ENCODE measurements at places on chromosomes 13 and 19.

DNA sequence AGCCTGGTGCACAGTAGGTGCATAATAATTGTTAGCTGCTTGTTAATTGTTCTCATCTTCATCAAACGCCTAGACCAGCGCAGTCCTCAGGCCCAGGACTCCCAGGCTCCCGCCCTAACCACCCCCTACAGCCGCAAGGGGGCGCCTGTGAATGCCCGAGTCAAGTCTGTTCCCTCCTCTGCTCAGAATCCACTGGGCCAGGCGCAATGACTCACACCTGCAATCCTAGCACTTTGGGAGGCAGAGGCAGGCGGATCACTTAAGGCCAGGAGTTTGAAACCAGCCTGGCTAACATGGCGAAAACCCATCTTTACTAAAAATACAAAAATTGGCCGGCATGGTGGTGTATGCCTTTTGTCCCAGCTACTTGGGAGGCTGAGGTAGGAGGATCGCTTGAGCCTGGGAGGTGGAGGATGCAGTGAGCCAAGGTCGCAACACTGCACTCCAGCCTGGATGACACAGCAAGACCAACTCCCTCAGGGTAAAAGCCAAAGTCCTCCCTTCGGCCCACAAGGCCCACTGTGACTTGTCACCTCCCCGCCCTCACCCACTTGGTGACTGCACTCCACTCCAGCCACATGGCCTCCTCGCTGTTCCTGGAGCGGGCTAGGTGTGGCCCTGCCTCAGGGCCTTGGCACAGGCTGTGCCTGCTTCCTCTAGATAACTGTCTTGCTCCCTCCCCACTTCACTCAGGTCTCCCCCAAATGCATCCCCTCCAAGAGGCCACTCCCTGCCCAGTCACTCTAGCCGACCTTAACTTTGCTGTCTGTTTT lies 9.1 kb downstream of the ZNF653 start:
- peak; percentile 79 for DNase-seq

GRCh38 chr13:110758195-110758805 lies 44.8 kb downstream of the ING1 start:
- no peak for DNase-seq

DNA sequence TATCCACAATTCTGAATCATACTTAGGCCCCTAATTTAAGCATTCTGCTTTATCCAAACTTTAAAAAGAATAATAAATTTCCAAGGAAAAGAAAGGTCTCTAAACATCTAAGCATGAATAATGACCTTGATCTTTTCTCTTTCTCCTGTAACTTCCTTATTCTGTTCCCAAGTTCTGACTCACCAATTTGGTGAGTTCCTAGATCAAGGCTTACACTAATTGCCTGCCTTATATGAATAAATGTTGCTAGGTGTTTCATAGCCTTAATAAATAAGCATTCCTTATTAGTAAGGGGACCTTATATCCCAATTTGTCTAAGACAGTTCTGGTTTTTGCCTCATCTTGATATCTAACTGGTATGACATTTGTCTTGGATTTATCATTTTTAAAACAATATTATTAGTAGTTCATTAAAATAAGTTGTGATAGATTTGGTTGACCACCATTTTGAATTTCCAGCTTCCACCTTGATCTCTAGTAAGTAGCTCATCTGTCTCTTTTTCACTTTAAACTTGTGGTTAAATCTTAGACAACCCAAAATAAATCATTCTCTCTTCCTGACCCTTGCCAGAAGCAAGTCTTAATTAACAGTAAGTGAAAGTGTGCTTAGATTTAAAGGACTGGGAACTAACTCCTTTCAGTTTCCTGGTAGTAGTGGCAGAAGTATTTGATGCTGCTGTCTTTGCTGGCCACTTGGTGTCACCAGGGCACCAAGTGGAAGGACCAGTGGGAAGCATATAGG lies 121.2 kb upstream of the MLNR start:
- peak; percentile 48 for DNase-seq

- no peak for DNase-seq
Observed at GRCh38 chr13:80529734-80530133, 188.8 kb upstream of the SPRY2 start.

Measured in NB4 (cell line).